ENCODE measurements at places on chromosomes 2 and 18.
A peak's percentile ranks its signal among the peaks of the same experiment; 100 is the strongest.

DNA sequence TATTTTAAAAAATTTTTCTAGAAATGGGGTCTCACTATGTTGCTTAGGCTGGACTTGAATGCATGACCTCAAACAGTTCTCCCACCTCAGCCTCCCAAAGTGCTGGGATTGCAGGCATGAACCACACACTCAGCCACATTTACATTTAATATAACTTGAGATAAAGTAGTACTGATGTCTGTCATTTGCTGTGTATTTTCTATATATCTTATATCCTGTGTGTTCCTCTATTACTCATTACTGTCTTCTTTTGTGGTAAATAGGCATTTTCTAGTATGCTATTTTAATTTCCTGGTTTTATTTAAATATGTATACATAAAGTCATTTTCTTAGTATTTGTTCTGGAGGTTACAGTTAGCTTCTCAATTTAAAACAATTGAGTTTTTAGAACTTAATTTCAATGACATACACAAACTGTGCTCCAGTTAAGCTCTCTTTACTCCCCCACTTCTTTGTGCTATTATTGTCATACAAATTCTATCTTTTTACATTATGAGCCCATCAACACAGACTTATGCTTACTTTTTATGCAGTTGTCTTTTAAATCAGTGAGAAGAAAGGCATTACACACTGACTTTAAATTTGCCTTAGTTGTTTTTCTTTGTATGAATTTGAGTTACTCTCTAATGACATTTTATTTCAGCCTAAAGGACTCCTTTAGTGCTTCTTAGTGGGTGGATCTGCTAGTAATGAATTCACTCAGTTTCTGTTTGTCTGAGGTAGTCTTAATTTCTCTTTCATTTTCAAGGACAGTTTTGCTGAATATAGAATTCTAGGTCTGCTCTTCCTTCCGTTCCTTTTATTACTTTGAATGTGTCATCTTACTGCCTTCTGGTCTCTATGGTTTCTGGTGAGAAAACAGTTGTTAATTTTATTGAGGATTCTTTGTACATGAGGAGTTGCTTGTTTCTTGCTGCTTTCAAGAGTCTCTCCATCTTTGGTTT, 6.2 kb upstream of the INPP4A start:
- DNase-seq: no peak

DNA sequence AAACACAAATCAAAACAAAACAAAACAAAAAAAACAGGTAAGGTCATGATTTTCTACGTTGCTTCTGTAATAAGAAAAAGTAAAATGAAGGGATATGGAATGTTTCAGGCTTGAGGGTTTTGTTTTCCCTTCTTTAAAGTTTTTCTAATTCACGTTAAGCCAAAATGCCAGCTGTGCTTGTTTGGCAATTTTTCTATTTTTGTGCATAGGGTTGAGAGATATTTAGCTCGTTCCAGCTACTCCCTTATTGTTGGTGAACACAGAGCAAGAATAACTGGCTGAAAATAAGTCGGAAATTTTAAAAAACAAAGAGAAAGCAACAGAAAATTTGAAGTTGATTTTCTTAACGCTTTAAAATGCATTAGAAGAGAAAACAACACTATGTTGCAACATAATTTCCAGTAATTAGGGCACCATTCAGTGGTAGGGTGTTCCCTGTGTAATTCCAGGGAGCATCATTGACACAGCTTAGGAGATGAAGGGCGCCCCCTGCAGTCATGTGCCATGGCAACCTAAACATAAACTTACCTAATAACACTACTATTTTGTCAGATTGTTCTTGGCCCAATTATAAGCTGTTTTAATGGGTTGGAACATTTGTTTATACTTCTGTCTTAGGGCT, 99.5 kb downstream of the DTNA start:
- DNase-seq: peak; percentile 25

- no peak for DNase-seq
Observed at GRCh38 chr18:79904357-79905147, 46.9 kb downstream of the SLC66A2 start.

GRCh38 chr2:38274286-38275276, 102.5 kb downstream of the ATL2 start:
- peak; percentile 57 for DNase-seq

DNA sequence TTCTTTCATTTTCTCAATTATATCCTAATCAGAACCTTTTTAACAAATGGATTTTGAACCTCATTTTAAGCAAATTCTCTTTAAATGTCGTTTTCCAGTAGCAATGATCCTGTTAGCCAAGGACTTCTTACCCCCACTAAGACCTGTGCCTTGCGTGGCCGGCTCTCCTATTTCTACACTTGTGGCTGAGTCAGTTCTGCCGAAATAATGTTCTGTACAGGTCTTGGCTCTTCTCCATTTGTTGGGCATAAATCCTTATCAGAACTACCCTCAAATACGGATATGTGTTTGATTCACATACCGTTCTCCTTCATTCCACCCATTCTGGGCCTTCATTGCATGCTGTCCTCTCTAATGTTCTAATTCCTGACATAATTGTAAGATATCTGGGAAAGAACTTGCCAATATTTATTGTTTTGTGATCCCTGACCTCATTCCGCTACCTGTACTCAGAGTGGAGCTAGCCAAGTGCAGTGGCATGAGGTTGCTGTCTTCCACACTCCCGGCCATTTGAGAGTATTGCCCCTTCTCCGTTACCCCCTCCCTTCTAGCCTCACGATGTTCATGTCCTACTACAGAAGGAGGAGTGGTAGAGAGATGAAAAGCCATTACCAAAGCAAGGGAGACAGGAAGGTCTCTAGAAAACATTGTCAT, 78.7 kb downstream of the MYOM1 start:
- DNase-seq: no peak

GRCh38 chr18:25234322-25234639, 117.7 kb downstream of the ZNF521 start:
- DNase-seq: no peak

- peak; percentile 17 for DNase-seq
Observed at GRCh38 chr2:107776362-107776761, 50.3 kb upstream of the RGPD4 start.

DNA sequence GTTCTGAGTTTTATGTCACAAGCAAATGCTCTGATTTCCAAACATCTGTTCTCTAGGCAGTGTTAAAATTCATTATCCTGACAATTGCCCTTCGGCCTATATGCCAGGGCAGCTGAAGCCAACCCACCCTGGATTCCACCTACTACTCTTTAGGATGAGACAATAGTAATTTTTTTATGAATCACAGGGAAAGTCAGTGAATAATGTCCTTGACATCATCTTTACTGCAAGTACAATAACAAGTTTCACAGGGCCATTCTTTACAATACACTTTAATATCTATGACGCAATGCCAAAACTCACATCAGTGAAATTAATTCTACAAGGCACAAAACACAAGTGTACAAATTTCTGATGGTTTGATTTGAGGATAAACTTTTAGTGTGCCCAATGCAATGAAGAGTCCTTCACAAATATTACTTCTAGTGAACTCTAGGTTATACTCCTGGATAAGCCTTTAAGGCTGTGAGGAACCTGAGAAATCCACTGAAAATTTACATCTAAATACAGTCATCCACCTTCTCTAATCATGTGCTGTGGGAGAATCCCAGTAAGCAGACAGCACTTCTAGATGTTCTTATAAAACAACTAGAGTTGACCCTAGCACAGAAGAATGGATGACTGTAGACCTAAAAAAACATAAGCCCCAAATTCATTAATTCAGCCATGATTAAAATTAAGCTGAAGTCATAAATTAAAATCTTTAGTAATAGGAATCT, 77.3 kb upstream of the CTLA4 start:
- no peak for DNase-seq

- no peak for DNase-seq
Observed at GRCh38 chr2:147792966-147793617, 51.7 kb upstream of the ACVR2A start.

GRCh38 chr2:206935991-206936842, 3.1 kb upstream of the CPO start:
- DNase-seq: no peak

DNA sequence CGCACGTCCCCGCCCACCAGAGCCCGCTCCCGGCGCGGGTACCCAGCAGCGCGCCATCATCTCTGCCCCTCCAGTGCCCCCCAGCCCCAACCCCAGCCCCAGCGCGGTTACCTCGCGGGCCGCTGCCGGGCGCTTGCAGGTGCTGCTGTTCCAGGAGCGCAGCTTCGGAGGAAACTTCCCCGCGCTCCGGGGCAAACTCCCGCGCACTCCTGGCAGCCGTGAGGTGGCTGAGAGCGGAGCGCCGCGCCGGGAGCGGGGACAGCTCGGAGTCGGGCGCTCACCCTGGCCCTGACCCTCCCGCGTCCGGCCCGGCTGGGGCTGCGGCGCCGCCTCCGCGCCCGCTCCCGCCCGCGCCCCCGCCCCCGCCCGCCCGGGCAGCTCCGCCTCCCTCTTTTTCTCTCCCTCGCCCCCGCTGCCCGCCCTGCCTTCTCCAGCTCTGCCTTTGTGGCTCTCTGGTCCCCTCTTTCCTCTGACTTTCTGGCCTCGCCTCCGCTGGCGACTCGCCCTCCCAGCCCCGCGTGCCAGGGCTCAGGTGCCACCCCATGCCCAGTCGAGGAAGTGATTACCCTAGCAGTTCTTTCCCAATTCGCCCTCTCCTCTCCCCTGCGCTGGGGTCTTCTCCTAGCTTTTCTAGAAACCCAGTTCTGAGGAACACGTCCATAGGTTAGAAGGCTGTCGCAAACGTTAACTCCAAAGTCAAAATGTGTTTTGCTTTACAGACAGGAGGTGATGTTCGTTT, at the start of gene CHST9:
Gene CHST9 (minus strand): TSS at position 284 of the 739 bp plus-strand sequence. CDS start 42,499 bp downstream, outside the sequence.
- DNase-seq: peak; percentile 17

DNA sequence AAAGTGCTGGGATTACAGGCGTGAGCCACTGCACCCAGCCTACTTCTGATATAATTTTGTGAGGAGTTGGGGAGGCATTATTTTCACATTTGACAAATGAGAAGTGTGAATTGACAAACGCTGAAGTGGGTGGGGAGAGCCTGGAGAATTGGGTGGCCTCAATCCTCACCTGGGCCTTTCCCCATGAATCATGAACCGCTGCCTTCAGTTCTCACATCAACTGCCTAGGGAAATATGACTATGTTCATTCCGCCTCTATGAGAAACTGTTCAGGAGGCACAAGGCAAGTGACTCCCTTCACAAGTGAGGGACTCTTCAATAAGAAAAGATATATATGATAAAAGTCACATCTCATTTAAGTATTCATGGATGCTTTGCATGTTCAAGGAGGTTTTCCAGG, 96.6 kb upstream of the RND3 start:
- no peak for DNase-seq
